ENCODE measurements at places on chromosomes 1 and 21.

- no peaks in the 10 kb centered on the region for H3K36me3 ChIP-seq
- H3K4me3 ChIP-seq: peak overlapping the region; percentile 84
- peaks cover 15% of the 10 kb centered on the region for H3K4me1 ChIP-seq
- H3K27me3 ChIP-seq: no peaks in the 10 kb centered on the region
- DNase-seq: peak; percentile 73
These were observed 1.1 kb upstream of the ABCD3 start for GRCh38 chr1:94416901-94417727.

DNA sequence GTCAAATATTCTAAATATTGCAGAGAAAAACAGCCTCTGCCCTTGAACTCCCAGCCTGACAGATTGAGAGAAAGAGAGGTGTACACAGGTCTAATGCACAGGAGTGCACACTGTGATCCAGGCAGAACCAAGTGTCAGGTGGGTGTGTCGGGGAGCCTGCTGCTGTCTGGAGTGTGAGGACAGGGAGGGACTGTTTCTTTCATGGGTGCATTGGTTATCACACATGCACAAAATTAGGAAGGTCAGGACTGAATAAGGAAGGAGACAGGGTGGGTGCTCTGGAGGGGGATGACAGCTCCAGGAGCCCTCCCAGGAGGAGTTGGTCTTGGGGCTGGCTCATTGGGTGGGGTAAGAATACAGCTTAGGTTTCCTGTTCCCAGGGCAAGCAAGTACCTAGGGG, 13.3 kb upstream of the PINK1 start:
- no peaks in the 10 kb centered on the region for H3K4me1 ChIP-seq
- H3K36me3 ChIP-seq: no peaks in the 10 kb centered on the region
- H3K4me3 ChIP-seq: no peak overlapping the region
- DNase-seq: no peak

DNA sequence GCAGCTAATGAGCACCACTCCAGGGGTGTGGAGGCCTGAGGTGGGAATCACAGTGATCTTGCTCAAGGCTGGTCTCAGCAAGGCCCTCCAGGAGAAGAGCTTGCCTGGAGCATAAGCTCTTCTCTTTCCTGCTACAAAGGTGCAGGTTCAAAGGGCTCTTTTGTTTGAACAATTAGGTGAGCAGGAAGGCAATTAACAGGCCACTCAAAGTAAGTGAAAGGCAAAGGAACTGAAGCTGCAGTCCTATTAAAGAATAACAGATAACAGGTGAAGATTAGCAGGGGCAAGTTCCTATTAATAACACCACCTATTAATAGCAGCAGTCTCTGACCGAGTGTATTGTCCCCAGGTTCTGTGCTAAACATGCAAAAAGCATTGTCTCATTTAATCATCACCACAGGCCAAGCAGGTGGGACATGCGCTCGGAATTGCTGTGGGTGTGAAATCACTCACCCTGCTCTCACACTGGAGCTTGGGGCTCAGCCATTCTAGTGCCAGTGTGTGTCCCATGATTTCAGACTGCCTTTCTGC, 113.8 kb downstream of the RHOU start:
- H3K36me3 ChIP-seq: no peaks in the 10 kb centered on the region
- H3K4me1 ChIP-seq: no peaks in the 10 kb centered on the region
- H3K27me3 ChIP-seq: no peaks in the 10 kb centered on the region
- no peak overlapping the region for H3K27ac ChIP-seq
- H3K4me3 ChIP-seq: no peak overlapping the region
- no peak for DNase-seq

- H3K4me3 ChIP-seq: no peak overlapping the region
- no peak overlapping the region for H3K27ac ChIP-seq
- H3K36me3 ChIP-seq: no peaks in the 10 kb centered on the region
- peak; percentile 26 for DNase-seq
- H3K4me1 ChIP-seq: no peaks in the 10 kb centered on the region
These were observed 545.2 kb downstream of the MRPL39 start for GRCh38 chr21:25062061-25062460.

- H3K36me3 ChIP-seq: no peaks in the 10 kb centered on the region
- H3K27ac ChIP-seq: peak overlapping the region; percentile 2
- no peaks in the 10 kb centered on the region for H3K27me3 ChIP-seq
- peak overlapping the region; percentile 28 for H3K4me3 ChIP-seq
- peak; percentile 91 for DNase-seq
- peaks cover 36% of the 10 kb centered on the region for H3K4me1 ChIP-seq
These were observed 17.1 kb upstream of the SPSB1 start for GRCh38 chr1:9275567-9276034.

- peak; percentile 80 for DNase-seq
- no peak overlapping the region for H3K4me3 ChIP-seq
- H3K36me3 ChIP-seq: no peaks in the 10 kb centered on the region
- no peaks in the 10 kb centered on the region for H3K27me3 ChIP-seq
- no peak overlapping the region for H3K27ac ChIP-seq
- H3K4me1 ChIP-seq: peaks cover 6% of the 10 kb centered on the region
These were observed 5.0 kb downstream of the TAF5L start for GRCh38 chr1:229620876-229621275.

- no peak overlapping the region for H3K4me3 ChIP-seq
- H3K27ac ChIP-seq: no peak overlapping the region
- H3K27me3 ChIP-seq: no peaks in the 10 kb centered on the region
These were observed 2.5 kb downstream of the KIF21B start for GRCh38 chr1:201020721-201021629.

DNA sequence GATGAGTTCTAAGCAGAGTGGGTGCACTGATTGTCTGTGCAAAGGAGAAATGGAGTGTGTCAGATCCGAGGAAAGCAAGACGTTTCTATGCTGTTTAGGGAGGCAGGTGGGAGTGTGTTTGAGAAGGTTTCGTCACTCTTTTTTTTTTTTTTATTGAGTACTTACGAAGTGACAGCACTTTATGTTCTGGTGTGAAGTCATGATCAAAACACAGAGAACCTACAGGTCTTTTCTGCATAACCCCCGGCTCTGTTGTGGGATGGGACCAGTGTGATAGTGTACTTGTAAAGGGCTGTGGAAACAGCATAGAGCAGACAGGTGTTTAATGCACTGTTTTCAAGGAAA, 26.7 kb downstream of the MIA3 start:
- peak overlapping the region; percentile 91 for H3K4me3 ChIP-seq
- H3K27me3 ChIP-seq: no peaks in the 10 kb centered on the region
- peaks cover under 1% of the 10 kb centered on the region for H3K36me3 ChIP-seq
- H3K27ac ChIP-seq: peak overlapping the region; percentile 95
- peaks cover 4% of the 10 kb centered on the region for H3K4me1 ChIP-seq

- H3K36me3 ChIP-seq: peaks cover 4% of the 10 kb centered on the region
- H3K27ac ChIP-seq: peak within 1 kb of the TSS; percentile 90
- no peaks in the 10 kb centered on the region for H3K27me3 ChIP-seq
- peak within 1 kb of the TSS; percentile 92 for H3K4me3 ChIP-seq
- peaks cover 34% of the 10 kb centered on the region for H3K4me1 ChIP-seq
- no peak for DNase-seq
These were observed at the start of gene C1orf198 for GRCh38 chr1:230867903-230868735. C1orf198 (minus strand) TSS chr1:230868521; CDS start chr1:230868512, 9 bp downstream.

DNA sequence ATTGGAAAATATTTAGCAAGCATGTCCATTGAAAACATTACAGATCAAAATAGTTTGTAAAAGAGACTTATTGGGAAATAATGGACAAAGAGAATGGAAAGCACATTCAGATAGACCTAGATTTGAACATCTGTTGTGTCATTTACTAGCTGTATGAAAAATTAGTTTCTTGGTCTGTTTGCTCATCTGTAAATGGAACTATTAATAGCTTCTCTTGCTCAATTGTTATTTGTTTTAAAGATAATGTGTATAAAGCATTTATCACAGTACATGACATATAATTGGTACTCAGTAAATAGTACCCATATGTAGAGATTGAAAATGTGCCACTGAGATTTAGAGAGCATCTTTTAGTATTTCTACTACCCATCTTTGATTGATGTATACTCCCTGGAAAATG, 25.9 kb downstream of the RPAP2 start:
- no peak overlapping the region for H3K4me3 ChIP-seq
- H3K27me3 ChIP-seq: no peaks in the 10 kb centered on the region
- DNase-seq: no peak
- H3K27ac ChIP-seq: no peak overlapping the region
- H3K4me1 ChIP-seq: peaks cover 7% of the 10 kb centered on the region
- H3K36me3 ChIP-seq: peaks cover 8% of the 10 kb centered on the region

- no peaks in the 10 kb centered on the region for H3K27me3 ChIP-seq
- H3K4me1 ChIP-seq: no peaks in the 10 kb centered on the region
- H3K36me3 ChIP-seq: no peaks in the 10 kb centered on the region
- H3K27ac ChIP-seq: no peak overlapping the region
- H3K4me3 ChIP-seq: no peak overlapping the region
These were observed 215.2 kb downstream of the URB2 start for GRCh38 chr1:229841230-229841629.

GRCh38 chr1:30911059-30911954, 2.7 kb upstream of the SDC3 start:
- no peaks in the 10 kb centered on the region for H3K27me3 ChIP-seq
- peaks cover 24% of the 10 kb centered on the region for H3K4me1 ChIP-seq
- no peak overlapping the region for H3K27ac ChIP-seq
- no peaks in the 10 kb centered on the region for H3K36me3 ChIP-seq
- DNase-seq: peak; percentile 34

- no peaks in the 10 kb centered on the region for H3K36me3 ChIP-seq
- H3K27ac ChIP-seq: peak overlapping the region; percentile 79
- H3K4me3 ChIP-seq: peak overlapping the region; percentile 17
- peak; percentile 100 for DNase-seq
- peaks cover 8% of the 10 kb centered on the region for H3K4me1 ChIP-seq
These were observed 305.4 kb upstream of the PTBP2 start for GRCh38 chr1:96416111-96416595.

DNA sequence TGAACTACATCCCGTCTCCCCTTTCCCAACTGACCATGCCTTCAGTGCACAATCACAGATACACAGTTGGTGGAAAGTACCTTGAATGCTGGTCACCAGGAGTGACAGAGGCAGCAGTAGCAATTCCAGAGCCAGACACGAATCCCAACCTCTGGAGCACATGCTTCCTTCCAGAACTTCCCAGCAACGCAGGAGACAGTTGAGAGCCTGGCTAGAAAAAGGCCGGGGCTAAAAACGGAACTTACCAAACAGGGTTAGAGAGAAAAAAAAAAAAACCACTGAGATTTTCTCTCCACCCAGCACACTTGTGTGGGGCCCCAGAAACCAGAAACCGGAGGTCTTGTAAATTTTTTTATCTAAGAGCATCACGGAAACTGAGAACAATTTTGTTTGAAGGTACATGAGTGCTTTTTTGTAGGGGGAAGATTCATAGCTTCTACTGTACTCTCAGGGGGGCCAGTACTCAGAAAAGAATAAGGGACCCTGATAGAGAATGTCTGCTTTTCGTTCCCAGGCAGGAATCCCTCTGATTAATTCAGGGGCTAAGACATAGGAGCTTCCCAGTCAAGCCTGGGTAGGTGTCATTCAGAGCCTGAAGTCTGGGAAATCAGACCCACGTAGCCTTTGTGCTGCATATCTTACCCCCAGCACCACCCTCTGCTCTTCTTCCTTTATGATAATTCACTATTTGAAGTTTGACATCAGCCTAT, at the start of gene CD48:
Gene CD48 (minus strand): TSS at position 221 of the 710 bp plus-strand sequence. CDS start 59 bp downstream, at position 162.
- no peaks in the 10 kb centered on the region for H3K36me3 ChIP-seq
- no peaks in the 10 kb centered on the region for H3K27me3 ChIP-seq
- no peak within 1 kb of the TSS for H3K27ac ChIP-seq
- H3K4me3 ChIP-seq: no peak within 1 kb of the TSS

DNA sequence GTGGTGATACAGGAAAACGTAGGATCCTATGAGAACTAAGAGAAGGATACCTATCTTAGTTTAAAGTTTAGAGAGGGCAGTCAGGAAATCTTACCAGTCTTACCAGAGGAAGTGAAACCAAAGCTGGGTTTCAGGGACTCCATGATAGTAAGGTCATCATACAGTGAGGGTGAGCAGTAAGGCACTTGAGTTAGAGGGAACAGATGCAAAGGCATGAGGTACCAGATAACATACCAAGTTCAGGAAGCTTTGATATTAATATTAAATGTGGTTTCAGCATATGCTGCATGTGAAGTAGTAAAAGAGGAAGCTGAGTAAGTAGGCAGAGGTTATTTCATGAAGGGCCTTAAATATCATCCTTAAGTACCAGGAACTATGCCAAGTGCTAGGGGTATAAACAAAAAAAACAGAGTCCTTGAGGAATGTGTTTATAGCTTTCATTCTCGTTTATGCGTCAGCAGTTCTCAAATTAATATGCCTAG, 16.9 kb downstream of the ATG4C start:
- no peaks in the 10 kb centered on the region for H3K27me3 ChIP-seq
- no peak overlapping the region for H3K27ac ChIP-seq
- DNase-seq: peak; percentile 4
- no peaks in the 10 kb centered on the region for H3K36me3 ChIP-seq
- no peaks in the 10 kb centered on the region for H3K4me1 ChIP-seq
- no peak overlapping the region for H3K4me3 ChIP-seq

- H3K36me3 ChIP-seq: no peaks in the 10 kb centered on the region
- no peak overlapping the region for H3K27ac ChIP-seq
- no peaks in the 10 kb centered on the region for H3K27me3 ChIP-seq
- DNase-seq: no peak
- no peak overlapping the region for H3K4me3 ChIP-seq
- no peaks in the 10 kb centered on the region for H3K4me1 ChIP-seq
These were observed 177.7 kb downstream of the KIF26B start for GRCh38 chr1:245332513-245332912.

GRCh38 chr21:42351626-42352440, 1.0 kb upstream of the TFF2 start:
- no peak overlapping the region for H3K4me3 ChIP-seq
- DNase-seq: no peak
- no peaks in the 10 kb centered on the region for H3K4me1 ChIP-seq
- H3K27ac ChIP-seq: no peak overlapping the region
- H3K36me3 ChIP-seq: no peaks in the 10 kb centered on the region

GRCh38 chr1:163166886-163167555, 35.7 kb downstream of the RGS5 start:
- peak overlapping the region; percentile 81 for H3K27ac ChIP-seq
- H3K4me1 ChIP-seq: peaks cover 64% of the 10 kb centered on the region
- no peak overlapping the region for H3K4me3 ChIP-seq

- peak overlapping the region; percentile 91 for H3K27ac ChIP-seq
- no peaks in the 10 kb centered on the region for H3K36me3 ChIP-seq
- H3K4me1 ChIP-seq: peaks cover 23% of the 10 kb centered on the region
- DNase-seq: peak; percentile 67
- no peaks in the 10 kb centered on the region for H3K27me3 ChIP-seq
- H3K4me3 ChIP-seq: peak overlapping the region; percentile 68
These were observed 814 bp upstream of the DYRK3 start for GRCh38 chr1:206634365-206635079.

GRCh38 chr21:34834852-34835501, 166.2 kb downstream of the CLIC6 start:
- DNase-seq: no peak
- peaks cover 53% of the 10 kb centered on the region for H3K36me3 ChIP-seq
- peaks cover 38% of the 10 kb centered on the region for H3K4me1 ChIP-seq
- no peaks in the 10 kb centered on the region for H3K27me3 ChIP-seq
- no peak overlapping the region for H3K4me3 ChIP-seq

DNA sequence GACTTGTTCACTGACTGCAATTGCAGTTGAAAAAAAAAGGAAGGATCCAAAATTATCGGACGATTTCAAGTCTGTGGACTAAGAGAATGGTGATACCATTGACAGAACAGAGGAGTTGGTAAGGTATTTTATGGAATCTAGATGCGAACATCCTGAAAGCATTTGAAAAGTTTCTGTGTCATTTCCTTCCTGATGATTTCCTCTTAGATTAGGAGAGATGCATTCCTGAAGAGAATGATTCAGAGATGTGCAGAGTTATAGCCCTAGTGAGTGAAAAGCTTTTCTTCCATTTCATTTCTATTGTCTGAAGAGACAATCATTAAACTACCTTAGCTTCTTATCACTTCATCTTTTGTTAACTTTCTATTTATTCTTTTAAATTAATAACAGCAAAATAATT, 200.0 kb downstream of the KCNK2 start:
- H3K27me3 ChIP-seq: no peaks in the 10 kb centered on the region
- no peak overlapping the region for H3K27ac ChIP-seq
- DNase-seq: peak; percentile 25
- no peaks in the 10 kb centered on the region for H3K36me3 ChIP-seq
- no peak overlapping the region for H3K4me3 ChIP-seq

Data from astrocyte (in vitro differentiated cells and primary cell).